Endothelial cell (in vitro differentiated cells): ENCODE measurements at places on chromosomes 4 and X. TPM values are rescaled to one million over a fixed set of nuclear protein-coding genes. Genes with fewer than 3 reads are reported as not detected.

Gene TLL1
- 48.0 TPM for total RNA-seq

Gene SMIM31
- not detected for total RNA-seq

Gene NKX6-1
- total RNA-seq = 14.6 TPM

Gene ZC4H2
- total RNA-seq = 18.1 TPM

Gene SMPX
- total RNA-seq = not detected

DNA sequence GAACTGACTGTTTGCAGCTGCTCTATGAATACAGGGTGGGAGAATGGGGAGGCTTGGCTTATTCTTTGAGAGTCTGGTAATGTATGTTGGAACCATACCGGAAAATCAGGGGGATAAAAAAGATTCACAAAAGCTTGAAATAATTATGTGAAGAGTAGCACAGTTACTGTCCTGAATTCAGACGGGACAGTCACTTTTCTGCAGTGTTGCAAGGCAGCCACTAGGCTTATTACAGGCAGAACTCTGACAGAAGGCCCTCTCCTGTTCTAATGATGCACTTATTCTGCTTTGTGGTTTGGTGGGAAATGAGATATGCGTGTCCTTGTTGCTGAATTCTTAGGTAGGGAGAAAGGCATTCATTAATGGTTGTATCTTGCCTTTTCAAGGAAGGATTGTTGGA lies 37.2 kb downstream of the GUCY1B1 start:
- H3K4me3 ChIP-seq = no peak overlapping the region
- no peaks in the 10 kb centered on the region for H3K27me3 ChIP-seq
- H3K36me3 ChIP-seq = no peaks in the 10 kb centered on the region
- H3K4me1 ChIP-seq = no peaks in the 10 kb centered on the region
- no peak for DNase-seq

DNA sequence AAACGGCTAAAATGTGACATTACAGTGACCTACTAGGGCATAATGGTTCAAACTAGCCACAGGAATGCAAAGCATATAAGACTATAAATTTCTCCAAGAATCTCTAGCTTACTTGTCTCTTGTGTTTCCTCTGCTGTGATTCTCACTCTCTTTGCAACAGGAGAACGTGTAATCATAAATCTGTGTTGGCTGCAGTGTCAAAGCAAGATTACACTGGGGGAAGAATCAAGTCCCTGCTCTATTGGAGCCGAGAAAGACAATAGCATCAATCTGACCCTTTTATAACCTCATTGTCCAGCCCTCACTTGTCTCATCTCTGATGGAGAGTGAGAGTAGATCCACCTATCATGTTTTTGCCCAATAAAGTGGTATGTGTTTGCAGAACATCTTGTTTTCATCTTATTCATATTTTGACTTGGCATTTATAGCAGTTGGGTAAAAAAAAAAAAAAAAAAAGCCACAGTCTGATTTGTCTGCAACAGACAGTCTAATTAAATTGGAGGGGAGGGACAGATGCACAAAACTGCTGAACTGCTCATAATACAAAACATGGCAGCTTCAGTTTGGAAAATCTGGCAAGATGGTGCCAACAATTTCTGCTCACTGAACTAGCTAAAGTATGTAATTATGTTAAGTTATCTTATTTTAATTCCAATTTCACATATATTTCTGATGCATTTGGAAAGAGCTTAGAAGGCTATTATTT lies 165.0 kb upstream of the GABRA2 start:
- H3K27me3 ChIP-seq = no peaks in the 10 kb centered on the region
- H3K27ac ChIP-seq = no peak overlapping the region
- no peak overlapping the region for H3K4me3 ChIP-seq
- no peaks in the 10 kb centered on the region for H3K4me1 ChIP-seq
- DNase-seq = no peak
- no peaks in the 10 kb centered on the region for H3K36me3 ChIP-seq

- no peak overlapping the region for H3K4me3 ChIP-seq
- no peak for DNase-seq
- H3K27me3 ChIP-seq = peaks cover 2% of the 10 kb centered on the region
- H3K27ac ChIP-seq = peak overlapping the region; percentile 86
- H3K36me3 ChIP-seq = no peaks in the 10 kb centered on the region
Measured at GRCh38 chr4:68460085-68460484, 12.8 kb downstream of the TMPRSS11E start.

- H3K36me3 ChIP-seq = no peaks in the 10 kb centered on the region
- no peak for DNase-seq
- no peak overlapping the region for H3K27ac ChIP-seq
- H3K27me3 ChIP-seq = no peaks in the 10 kb centered on the region
Measured at GRCh38 chr4:124534131-124534530, 178.4 kb downstream of the ANKRD50 start.

- H3K27ac ChIP-seq = no peak overlapping the region
- H3K36me3 ChIP-seq = peaks cover 13% of the 10 kb centered on the region
- H3K4me1 ChIP-seq = no peaks in the 10 kb centered on the region
- no peak for DNase-seq
- no peak overlapping the region for H3K4me3 ChIP-seq
Measured at GRCh38 chr4:7790023-7790422, 149.6 kb downstream of the AFAP1 start.

DNA sequence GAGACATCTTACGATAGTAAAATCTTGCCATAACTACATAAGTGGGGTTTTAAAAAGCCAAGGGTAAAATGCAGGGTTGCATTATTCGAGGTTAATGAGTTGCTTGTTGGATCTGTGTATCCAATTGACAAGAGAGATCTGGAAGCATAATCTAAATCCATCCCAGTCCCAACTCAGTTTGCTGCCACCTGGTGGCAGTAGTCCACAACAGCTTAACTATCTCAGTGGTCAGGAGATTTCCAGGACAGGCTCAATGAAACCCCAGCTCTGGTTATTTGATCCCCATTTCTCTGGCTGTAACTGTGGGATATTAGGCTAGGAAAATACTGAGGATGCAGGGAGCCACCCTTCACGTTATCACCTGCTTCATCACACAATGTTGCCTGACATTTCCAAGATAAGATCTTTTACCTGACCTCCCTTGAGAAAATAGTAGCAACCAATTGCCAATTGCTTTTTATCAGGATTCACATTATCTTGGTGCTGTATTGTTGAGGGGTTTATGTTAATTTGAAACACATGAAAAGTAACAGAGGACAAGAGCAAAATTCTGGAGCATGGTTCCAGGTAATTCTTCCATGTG lies 88.2 kb upstream of the TNIP3 start:
- peaks cover 3% of the 10 kb centered on the region for H3K27me3 ChIP-seq
- no peak overlapping the region for H3K27ac ChIP-seq
- no peak overlapping the region for H3K4me3 ChIP-seq
- H3K4me1 ChIP-seq = no peaks in the 10 kb centered on the region
- peak; percentile 70 for DNase-seq
